Small intestine (tissue), 16 donors: ENCODE measurements at places on chromosomes 6 and 20. TPM values are rescaled to one million over a fixed set of nuclear protein-coding genes. Genes with fewer than 3 reads are reported as not detected.

SYCP2 gene
- polyA plus RNA-seq = 0.51 TPM

FAM209B gene
- 0.31 TPM for polyA plus RNA-seq

C6orf58 gene
- polyA plus RNA-seq = 0.06 TPM

PPARD gene
- 29.4 TPM for polyA plus RNA-seq

TRIM40 gene
- polyA plus RNA-seq = 14.3 TPM

LCA5 gene
- 3.3 TPM for polyA plus RNA-seq

PSORS1C2 gene
- polyA plus RNA-seq = not detected

ID4 gene
- 4.6 TPM for polyA plus RNA-seq

- H3K27me3 ChIP-seq = peaks cover 5% of the 10 kb centered on the region
- no peaks in the 10 kb centered on the region for H3K4me1 ChIP-seq
- no peak overlapping the region for H3K4me3 ChIP-seq
- no peak for DNase-seq
Observed at GRCh38 chr6:169881976-169882375, 130.6 kb downstream of the ERMARD start.

- H3K4me1 ChIP-seq = no peaks in the 10 kb centered on the region
- H3K27ac ChIP-seq = no peak overlapping the region
- H3K27me3 ChIP-seq = no peaks in the 10 kb centered on the region
- H3K36me3 ChIP-seq = peaks cover 2% of the 10 kb centered on the region
Observed at GRCh38 chr20:25586877-25587276, 1.5 kb upstream of the NINL start.

DNA sequence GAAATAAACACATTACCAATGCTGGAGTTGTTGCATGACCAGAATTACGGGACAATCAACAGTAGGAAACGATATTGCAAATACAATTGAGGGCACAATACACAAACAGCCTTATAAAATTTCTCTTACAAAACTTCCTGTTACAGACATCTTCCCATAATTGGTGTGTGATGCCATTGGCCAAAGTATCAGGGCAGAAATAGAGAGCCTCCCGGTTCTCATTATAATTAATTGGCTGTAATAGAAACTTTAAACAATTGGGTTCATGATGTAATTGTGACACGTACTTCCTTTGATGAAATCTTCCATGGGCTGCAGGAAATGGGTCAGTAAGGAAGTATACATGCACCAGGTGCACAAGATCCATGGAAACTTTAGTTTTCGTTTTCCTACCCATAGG lies 40.3 kb upstream of the RALGAPA2 start:
- no peaks in the 10 kb centered on the region for H3K36me3 ChIP-seq
- DNase-seq = no peak
- H3K4me1 ChIP-seq = no peaks in the 10 kb centered on the region
- H3K27me3 ChIP-seq = no peaks in the 10 kb centered on the region
- H3K4me3 ChIP-seq = no peak overlapping the region
- H3K27ac ChIP-seq = no peak overlapping the region

DNA sequence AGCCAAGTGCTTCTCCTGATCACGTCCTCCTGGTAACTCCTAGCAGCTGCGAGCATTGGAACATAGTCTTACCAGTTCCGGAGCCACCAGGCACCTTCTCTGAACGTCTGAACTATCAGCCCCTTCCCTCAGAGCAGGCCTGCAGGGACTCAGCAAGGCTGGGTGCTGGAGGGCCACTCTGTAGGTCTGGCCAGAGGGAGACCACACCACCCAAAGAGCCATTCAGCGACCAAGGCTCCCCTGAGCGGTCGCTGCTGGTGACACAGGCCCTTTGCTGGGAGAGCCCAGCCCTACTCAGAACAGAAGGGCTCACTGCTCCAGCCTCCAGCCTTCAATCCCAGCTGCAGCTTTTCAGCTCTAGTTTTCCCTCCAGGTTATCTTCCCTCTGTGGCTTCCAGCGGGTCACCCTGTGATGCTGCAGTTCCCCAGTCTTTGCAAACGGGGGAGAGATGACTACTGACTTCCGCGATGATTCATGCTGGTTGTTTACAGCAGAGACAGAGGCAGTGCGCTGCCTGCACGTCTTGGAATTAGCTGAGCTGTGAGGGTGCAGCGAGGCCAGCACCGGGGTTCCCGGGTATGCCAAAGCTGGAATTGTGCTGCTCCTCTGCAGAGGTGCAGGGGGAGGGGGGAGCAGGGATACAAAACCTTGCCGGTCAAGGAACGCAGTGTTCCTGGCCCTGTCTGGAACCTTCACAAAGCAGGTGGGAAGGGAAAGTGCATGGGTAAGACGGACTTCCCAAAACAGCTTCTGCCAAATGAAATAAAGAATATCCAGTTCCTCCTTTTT lies 161.4 kb downstream of the LY86 start:
- peak; percentile 73 for DNase-seq
- no peaks in the 10 kb centered on the region for H3K36me3 ChIP-seq
- peak overlapping the region; percentile 82 for H3K27ac ChIP-seq
- H3K27me3 ChIP-seq = no peaks in the 10 kb centered on the region
- no peak overlapping the region for H3K4me3 ChIP-seq

- peaks cover 2% of the 10 kb centered on the region for H3K36me3 ChIP-seq
- no peaks in the 10 kb centered on the region for H3K27me3 ChIP-seq
- DNase-seq = no peak
- H3K4me1 ChIP-seq = peaks cover 5% of the 10 kb centered on the region
Observed at GRCh38 chr6:12293931-12294807, 4.0 kb downstream of the EDN1 start.

DNA sequence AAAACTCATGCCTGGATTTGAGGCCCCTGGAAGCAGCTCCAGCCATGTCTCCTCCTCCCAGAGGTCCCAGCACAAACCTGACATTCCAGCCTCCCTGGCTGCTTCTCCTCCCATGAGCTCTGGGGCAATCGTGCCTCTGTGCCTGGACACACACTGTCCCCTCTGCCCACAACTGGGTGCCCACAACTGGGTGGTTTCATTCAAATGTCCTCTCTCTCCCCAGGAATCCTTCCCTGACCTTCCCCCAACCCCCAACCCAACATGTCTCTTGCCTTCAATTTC lies 37.4 kb downstream of the NOL4L start:
- no peak overlapping the region for H3K27ac ChIP-seq
- no peaks in the 10 kb centered on the region for H3K4me1 ChIP-seq
- no peak for DNase-seq
- H3K27me3 ChIP-seq = no peaks in the 10 kb centered on the region

GRCh38 chr6:29520232-29520631 lies 32.5 kb upstream of the MAS1L start:
- no peaks in the 10 kb centered on the region for H3K36me3 ChIP-seq
- no peak overlapping the region for H3K27ac ChIP-seq
- H3K4me1 ChIP-seq = no peaks in the 10 kb centered on the region
- no peaks in the 10 kb centered on the region for H3K27me3 ChIP-seq
- H3K4me3 ChIP-seq = no peak overlapping the region

DNA sequence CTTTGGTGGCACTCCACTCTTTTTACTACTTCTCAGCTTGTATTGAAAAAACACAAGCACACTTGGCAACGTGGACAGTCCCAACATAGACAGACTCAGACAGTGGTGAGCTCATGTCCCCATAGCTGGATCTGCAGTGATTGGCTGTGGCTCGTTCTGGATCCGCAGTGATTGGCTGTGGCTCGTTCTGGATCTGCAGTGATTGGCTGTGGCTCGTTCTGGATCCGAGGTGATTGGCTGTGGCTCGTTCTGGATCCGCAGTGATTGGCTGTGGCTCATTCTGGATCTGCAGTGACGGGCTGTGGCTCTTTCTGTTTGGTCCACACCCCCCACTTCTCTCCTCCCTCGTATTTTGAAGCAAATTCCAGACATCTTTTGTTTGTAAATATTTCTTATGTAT lies 28.0 kb downstream of the OSBPL2 start:
- peaks cover 82% of the 10 kb centered on the region for H3K36me3 ChIP-seq
- H3K27me3 ChIP-seq = no peaks in the 10 kb centered on the region
- no peak overlapping the region for H3K4me3 ChIP-seq
- no peak overlapping the region for H3K27ac ChIP-seq
- no peak for DNase-seq

DNA sequence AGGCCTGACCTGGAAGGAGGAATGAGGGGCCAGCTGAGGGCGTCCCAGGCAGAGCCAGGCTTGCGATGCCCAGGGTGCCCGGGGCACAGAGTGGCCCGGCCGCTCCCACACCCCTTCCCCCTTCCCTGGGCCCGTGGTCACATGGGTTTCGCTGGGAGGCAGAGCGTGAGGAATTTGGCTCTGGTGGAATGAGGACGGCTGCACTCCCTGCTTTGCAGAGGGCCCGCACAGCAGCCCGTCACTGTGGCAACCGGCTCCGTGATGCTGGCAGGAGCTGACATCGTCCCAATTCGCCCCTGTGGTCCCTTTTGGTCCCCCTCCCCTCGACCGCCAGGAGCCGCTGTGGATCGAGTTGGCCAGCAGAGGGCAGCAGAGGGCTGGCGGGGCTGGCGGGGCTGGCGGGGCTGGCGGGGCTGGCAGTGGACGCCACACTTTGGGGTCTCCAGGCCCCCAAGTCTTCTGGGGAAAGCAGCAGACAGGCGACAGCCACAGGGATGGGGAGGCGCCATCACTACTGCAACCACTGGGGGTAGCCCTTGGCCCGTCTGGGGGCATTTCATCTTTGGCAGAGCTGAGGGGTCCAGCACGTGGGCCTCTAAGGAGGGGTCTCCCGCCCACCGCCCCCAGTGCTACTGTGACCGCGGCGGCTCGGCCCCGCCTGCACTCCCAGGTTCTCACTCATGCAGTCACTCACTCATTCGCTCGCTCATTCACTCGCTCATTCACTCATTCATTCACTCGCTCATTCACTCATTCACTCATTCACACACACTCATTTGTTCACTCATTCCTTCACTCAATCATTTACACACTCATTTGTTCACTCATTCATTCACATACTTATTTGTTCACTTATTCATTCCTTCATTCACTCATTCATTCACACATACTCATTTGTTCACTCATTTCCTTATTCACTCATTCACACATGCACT lies 49.7 kb upstream of the BHLHE23 start:
- no peak overlapping the region for H3K4me3 ChIP-seq
- peaks cover 12% of the 10 kb centered on the region for H3K27me3 ChIP-seq
- H3K4me1 ChIP-seq = no peaks in the 10 kb centered on the region
- no peak for DNase-seq
- H3K27ac ChIP-seq = no peak overlapping the region

- H3K4me1 ChIP-seq = no peaks in the 10 kb centered on the region
- no peak overlapping the region for H3K27ac ChIP-seq
- H3K27me3 ChIP-seq = no peaks in the 10 kb centered on the region
- DNase-seq = no peak
- no peak overlapping the region for H3K4me3 ChIP-seq
- H3K36me3 ChIP-seq = no peaks in the 10 kb centered on the region
Observed at GRCh38 chr6:140366991-140367390, 992.5 kb upstream of the CITED2 start.

GRCh38 chr6:87697581-87698546 lies 4.2 kb downstream of the AKIRIN2 start:
- H3K27me3 ChIP-seq = no peaks in the 10 kb centered on the region
- peak overlapping the region; percentile 43 for H3K4me3 ChIP-seq
- H3K27ac ChIP-seq = no peak overlapping the region
- peaks cover 9% of the 10 kb centered on the region for H3K36me3 ChIP-seq
- peaks cover 4% of the 10 kb centered on the region for H3K4me1 ChIP-seq

- H3K4me3 ChIP-seq = no peak overlapping the region
- no peaks in the 10 kb centered on the region for H3K27me3 ChIP-seq
- no peak for DNase-seq
- H3K36me3 ChIP-seq = no peaks in the 10 kb centered on the region
- H3K27ac ChIP-seq = no peak overlapping the region
Observed at GRCh38 chr6:148924226-148925012, 177.6 kb downstream of the UST start.

- H3K27me3 ChIP-seq = no peaks in the 10 kb centered on the region
- no peak overlapping the region for H3K4me3 ChIP-seq
- DNase-seq = no peak
- peaks cover 10% of the 10 kb centered on the region for H3K4me1 ChIP-seq
- no peaks in the 10 kb centered on the region for H3K36me3 ChIP-seq
Observed at GRCh38 chr6:33405386-33405940, 5.4 kb upstream of the PHF1 start.

DNA sequence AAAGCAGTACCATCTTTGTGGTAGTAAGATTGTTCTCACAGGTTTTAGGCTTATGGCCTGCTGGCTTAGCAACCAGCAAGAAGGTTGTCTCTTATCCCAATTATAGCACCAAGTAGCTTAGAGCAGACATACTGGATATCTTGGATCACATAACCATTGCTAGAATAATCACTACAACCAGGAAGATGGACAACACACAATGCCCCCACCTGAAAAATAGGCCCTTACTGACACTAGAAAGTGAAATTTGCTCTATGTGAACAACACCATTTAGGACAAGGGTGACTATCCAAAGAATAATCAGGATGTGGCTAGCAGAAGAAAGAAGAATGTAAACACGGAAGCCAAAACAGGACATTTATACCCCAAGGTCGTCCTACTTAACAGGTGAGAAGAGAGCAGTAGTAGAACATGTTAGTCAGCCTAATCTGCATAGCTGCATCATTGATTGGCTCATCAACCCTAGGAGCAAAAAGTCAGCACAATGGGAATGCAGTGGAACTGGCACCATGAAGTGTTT lies 172.7 kb upstream of the MARCKS start:
- no peaks in the 10 kb centered on the region for H3K27me3 ChIP-seq
- no peak overlapping the region for H3K4me3 ChIP-seq
- no peaks in the 10 kb centered on the region for H3K4me1 ChIP-seq
- no peak overlapping the region for H3K27ac ChIP-seq

DNA sequence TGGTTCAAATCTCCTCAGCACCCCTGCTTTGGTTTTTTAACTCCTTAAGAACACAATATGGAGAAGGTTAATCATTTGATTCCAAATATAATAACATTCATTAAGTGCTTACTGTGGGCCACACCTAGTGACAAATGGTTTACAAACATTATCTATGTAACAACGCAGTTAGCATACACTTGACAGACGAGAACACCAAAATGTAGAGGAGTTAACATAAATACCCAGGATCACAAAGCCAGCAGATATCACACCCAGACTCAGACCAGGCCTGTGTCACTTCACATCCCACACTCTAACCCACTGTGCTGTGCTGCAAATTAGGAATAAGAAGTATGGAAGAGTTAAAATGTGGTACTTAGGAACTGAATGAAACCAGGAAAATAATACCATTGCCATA lies 82.9 kb downstream of the AGPAT4 start:
- no peak overlapping the region for H3K4me3 ChIP-seq
- H3K27ac ChIP-seq = no peak overlapping the region
- H3K27me3 ChIP-seq = no peaks in the 10 kb centered on the region
- H3K4me1 ChIP-seq = no peaks in the 10 kb centered on the region
- DNase-seq = no peak
- H3K36me3 ChIP-seq = no peaks in the 10 kb centered on the region

DNA sequence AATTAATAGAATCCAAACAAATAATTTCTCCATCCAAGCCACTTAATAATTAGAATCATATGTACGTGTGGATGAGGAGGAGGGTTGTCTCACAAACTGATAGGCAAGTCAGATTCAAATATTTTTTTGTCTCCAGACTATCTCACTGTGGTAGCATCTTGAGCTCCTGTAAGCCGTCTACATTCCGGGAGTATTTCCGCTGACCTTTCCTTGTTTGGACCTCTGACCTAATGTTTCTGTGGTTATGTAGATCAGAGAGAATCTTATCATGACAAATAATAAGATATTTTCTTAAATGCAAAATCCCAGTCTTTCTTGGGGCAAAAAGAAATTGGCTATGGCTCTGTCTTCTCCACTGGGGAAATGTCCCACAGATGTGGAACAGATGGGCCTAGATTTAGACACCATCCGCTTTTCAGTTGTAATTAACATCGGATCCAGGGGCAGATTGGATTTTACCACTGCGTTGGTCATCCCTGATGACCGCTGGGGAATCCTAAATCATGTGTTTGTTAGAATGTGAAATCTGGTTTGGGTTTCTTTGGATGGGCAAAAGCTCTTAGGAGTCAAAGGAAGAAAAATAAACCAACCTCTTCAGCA lies 197.1 kb upstream of the RIN2 start:
- H3K27me3 ChIP-seq = no peaks in the 10 kb centered on the region
- no peaks in the 10 kb centered on the region for H3K36me3 ChIP-seq
- no peaks in the 10 kb centered on the region for H3K4me1 ChIP-seq
- no peak overlapping the region for H3K27ac ChIP-seq
- no peak overlapping the region for H3K4me3 ChIP-seq
